CD4-positive, alpha-beta T cell (primary cell): ENCODE measurements at places on chromosomes 5 and 9. TPM values are rescaled to one million over a fixed set of nuclear protein-coding genes. Genes with fewer than 3 reads are reported as not detected.

UTP15 gene
- total RNA-seq = 52.0 TPM

PCDHGA4 gene
- 0.08 TPM for total RNA-seq

NREP gene
- total RNA-seq = 2.3 TPM

HAND1 gene
- total RNA-seq = not detected

QRFP gene
- total RNA-seq = not detected

- H3K27ac ChIP-seq = no peak overlapping the region
- H3K4me3 ChIP-seq = no peak overlapping the region
- peaks cover 19% of the 10 kb centered on the region for H3K27me3 ChIP-seq
Observed at GRCh38 chr9:137880976-137881530, 3.5 kb downstream of the CACNA1B start.

DNA sequence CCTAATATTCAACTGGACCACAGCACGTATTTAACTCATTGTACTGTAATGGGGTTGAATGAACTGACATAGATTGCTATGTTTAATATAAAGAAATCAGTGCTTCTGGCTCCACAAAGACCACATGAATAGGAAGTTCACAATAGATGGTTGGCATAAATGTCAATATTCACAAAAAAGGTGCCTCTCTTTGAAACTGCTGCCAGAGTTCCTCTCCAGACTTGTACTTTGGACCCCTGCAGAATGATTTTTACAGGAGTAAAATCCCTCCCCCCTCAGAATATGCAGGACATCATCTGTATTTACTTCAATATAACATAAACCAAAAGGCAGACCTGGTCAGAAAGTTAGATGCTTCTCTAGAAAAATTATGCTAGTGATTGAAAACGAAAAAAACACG lies 508.5 kb upstream of the DAP start:
- H3K27ac ChIP-seq = no peak overlapping the region
- DNase-seq = no peak
- no peaks in the 10 kb centered on the region for H3K36me3 ChIP-seq

GRCh38 chr5:56244627-56245026 lies 11.5 kb upstream of the ANKRD55 start:
- H3K4me3 ChIP-seq = no peak overlapping the region
- no peak for DNase-seq
- no peaks in the 10 kb centered on the region for H3K27me3 ChIP-seq
- no peak overlapping the region for H3K27ac ChIP-seq
- no peaks in the 10 kb centered on the region for H3K4me1 ChIP-seq
- no peaks in the 10 kb centered on the region for H3K36me3 ChIP-seq

GRCh38 chr5:58987193-58987592 lies 404.3 kb downstream of the RAB3C start:
- no peak for DNase-seq
- H3K4me1 ChIP-seq = no peaks in the 10 kb centered on the region
- H3K4me3 ChIP-seq = no peak overlapping the region
- no peak overlapping the region for H3K27ac ChIP-seq
- H3K36me3 ChIP-seq = peaks cover 71% of the 10 kb centered on the region
- no peaks in the 10 kb centered on the region for H3K27me3 ChIP-seq

DNA sequence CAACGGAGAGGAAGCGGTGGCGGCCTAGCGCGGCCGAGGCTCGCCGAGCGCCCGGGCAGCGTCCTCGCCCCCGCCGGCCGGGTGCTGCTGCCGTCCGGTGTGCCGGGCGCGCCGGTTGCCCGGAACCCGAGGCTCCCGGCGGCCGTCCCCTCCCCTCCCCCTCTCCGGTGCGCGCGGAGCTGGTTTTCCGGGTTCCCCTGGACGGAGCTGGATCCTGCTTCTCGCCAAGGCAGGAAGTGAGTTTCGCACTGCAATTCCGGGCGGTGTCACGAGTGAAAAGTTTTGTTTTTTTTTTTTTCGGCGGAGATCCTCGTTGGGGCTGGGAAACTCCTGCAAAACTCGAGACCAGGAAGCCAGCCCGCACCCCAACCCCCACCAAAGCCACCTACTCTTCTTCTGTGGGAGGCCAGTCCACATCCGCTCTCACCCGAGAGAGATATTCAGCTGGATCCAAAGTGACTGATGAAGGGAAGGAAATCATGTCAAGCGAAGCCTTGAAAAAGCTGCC lies at the start of gene ERBIN:
Gene ERBIN, plus strand, starts transcription at position 300 of the 508 bp plus-strand sequence. CDS start 66,144 bp downstream, outside the sequence.
- H3K27ac ChIP-seq = peak within 1 kb of the TSS; percentile 92
- H3K36me3 ChIP-seq = peaks cover 6% of the 10 kb centered on the region
- peak; percentile 68 for DNase-seq
- H3K27me3 ChIP-seq = no peaks in the 10 kb centered on the region

DNA sequence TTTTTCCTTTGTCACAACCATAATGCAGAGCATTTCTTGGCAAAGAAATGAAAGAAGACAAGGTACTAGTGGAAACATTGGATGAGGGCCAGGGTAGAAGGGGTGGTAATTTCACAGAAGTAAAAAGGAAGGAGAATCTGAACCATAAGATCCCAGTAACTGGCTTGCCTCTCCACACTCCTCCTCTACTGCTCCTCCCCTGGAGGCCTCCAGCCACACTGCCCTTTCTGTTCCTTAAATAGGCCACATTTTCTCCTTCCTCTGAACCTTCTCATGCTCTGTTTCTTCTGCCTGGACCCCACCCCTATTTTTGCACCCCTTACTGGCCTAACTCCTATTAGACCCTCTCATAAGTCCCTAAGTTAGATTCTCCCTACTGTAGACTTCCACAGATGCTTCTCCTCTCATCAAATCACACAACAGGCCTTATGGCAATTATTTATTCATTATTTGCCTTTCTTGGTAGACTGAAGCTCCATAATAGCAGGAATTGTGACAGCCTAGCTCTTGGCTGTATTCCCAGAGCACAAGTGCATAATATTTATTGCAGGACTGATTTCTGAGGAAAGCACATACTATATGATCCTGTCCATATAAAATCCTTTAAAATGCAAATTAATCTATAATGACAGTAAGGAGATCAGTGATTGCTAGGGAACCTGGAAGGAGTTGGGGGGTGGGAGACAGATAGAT lies 31.3 kb upstream of the GRIA1 start:
- H3K27ac ChIP-seq = no peak overlapping the region
- H3K4me3 ChIP-seq = no peak overlapping the region
- no peaks in the 10 kb centered on the region for H3K27me3 ChIP-seq
- no peaks in the 10 kb centered on the region for H3K4me1 ChIP-seq

DNA sequence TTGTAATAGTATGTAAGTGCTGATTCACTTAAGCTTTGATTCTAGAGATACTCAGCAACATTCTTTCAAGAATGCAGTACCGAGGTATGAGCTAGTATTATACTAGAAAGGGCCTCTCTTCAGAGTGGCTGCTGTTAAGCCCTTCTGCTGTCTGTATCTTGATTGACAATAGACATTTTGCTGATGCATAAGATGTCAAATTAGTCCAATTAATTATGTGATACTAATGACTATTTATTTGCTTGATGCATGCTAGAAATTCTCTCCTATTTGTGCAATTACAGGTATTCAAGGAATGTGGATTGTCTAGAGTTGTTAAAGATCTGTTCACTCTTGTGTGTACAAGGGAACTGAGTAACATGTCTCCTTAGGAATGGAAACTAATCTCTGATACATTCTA lies 92.3 kb upstream of the PTGER4 start:
- H3K27me3 ChIP-seq = no peaks in the 10 kb centered on the region
- H3K27ac ChIP-seq = no peak overlapping the region
- no peak for DNase-seq
- no peaks in the 10 kb centered on the region for H3K4me1 ChIP-seq
- no peak overlapping the region for H3K4me3 ChIP-seq

GRCh38 chr5:37837414-37838032 lies 2.3 kb downstream of the GDNF start:
- H3K4me3 ChIP-seq = no peak overlapping the region
- DNase-seq = no peak
- no peaks in the 10 kb centered on the region for H3K36me3 ChIP-seq
- no peak overlapping the region for H3K27ac ChIP-seq
- H3K27me3 ChIP-seq = peaks cover 93% of the 10 kb centered on the region
- peaks cover 24% of the 10 kb centered on the region for H3K4me1 ChIP-seq

GRCh38 chr5:150389531-150390266 lies 23.0 kb downstream of the CD74 start:
- H3K27me3 ChIP-seq = no peaks in the 10 kb centered on the region
- DNase-seq = no peak
- no peaks in the 10 kb centered on the region for H3K4me1 ChIP-seq
- H3K4me3 ChIP-seq = no peak overlapping the region

DNA sequence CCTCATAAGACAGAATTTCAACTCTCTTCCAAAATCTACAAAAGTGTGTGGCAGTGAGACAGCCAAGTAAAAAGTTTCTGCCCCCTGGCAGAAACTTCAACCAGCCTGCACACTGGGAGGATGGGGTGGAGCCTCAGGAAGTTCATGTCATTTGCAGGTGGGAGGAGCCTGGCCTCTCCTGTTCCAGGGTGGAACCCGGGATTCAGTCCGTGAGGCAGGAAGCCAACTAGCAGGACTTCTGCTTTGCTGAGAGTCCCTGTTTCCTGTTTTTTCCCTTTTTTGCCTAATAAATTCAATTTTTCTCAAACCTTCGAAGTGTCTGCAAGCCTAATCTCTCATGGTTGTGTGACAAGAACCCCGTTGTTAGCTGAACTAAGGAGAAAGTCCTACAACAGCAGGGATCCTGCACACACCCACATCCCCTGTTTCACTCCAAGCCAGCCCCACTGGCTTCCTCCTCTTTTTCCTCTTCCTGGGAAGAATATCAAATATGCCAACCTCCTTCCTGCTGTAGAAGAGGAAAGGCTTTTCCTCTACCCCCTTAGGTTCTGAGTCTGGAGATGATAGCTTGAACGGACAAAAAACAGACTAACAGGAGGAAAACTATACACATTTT lies 69.3 kb downstream of the ALDH7A1 start:
- no peaks in the 10 kb centered on the region for H3K36me3 ChIP-seq
- no peak overlapping the region for H3K27ac ChIP-seq
- H3K4me3 ChIP-seq = no peak overlapping the region
- no peaks in the 10 kb centered on the region for H3K27me3 ChIP-seq

DNA sequence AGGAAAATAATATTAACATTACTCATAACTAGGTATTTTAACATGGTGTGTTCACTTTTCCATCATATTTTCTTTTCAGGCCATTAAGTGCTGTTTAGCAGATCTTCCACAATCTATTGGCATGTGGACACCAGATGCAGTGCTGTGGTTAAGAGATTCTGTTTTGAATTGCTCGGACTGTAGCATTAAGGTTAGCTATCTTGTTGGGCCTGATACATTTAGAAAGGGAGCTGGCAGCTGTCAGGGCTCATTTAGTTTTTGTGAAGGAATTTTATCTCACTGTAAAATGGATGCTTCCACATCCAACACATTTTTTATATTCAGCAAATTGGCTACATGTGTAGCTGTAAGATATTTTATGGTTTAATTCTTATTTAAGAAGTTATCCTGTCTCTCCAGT lies 20.7 kb upstream of the TMOD1 start:
- no peak overlapping the region for H3K4me3 ChIP-seq
- H3K4me1 ChIP-seq = no peaks in the 10 kb centered on the region

GRCh38 chr5:151068433-151069197 lies 12.2 kb downstream of the TNIP1 start:
- peak overlapping the region; percentile 37 for H3K27ac ChIP-seq
- DNase-seq = no peak
- H3K27me3 ChIP-seq = no peaks in the 10 kb centered on the region
- no peak overlapping the region for H3K4me3 ChIP-seq

DNA sequence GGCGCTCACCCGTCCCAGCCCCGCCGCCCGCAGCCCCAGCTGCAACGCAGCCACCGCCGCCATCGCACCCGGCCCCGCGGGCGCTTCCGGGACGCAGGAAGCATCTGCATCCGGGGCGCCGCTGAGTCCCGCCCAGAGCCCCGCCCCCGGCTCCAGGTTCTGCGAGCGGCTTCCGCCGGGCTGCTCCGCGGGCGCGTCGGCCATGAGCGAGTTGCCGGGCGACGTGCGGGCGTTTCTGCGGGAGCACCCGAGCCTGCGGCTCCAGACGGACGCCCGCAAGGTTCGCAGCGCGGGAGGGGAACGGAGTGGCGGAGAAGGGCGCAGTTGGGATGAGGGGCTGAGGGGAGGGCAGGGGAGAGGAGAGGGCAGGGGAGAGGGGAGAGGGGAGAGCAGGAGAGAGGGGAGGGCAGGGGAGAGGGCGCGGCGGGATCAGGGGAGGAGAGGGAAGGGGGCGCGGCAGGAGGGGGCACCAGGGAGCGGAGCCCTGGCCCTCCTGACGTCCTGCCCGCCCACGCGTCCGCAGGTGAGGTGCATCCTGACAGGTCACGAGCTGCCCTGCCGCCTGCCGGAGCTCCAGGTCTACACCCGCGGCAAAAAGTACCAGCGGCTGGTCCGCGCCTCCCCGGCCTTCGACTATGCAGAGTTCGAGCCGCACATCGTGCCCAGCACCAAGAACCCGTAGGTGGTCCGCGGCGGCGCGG lies at the start of the genes SURF1 and SURF2:
Gene SURF1, minus strand, starts transcription at position 97 of the 701 bp plus-strand sequence. Its CDS starts 34 bp downstream, at position 63.
Gene SURF2, plus strand, starts transcription at position 160 of the 701 bp plus-strand sequence. Its CDS starts 43 bp downstream, at position 203.
- peak within 1 kb of the TSS; percentile 74 for H3K4me3 ChIP-seq
- H3K36me3 ChIP-seq = peaks cover 61% of the 10 kb centered on the region
- DNase-seq = peak; percentile 86
- peaks cover 50% of the 10 kb centered on the region for H3K4me1 ChIP-seq
- peak within 1 kb of the TSS; percentile 79 for H3K27ac ChIP-seq
- no peaks in the 10 kb centered on the region for H3K27me3 ChIP-seq

GRCh38 chr9:17871213-17871890 lies 292.5 kb downstream of the SH3GL2 start:
- H3K4me3 ChIP-seq = no peak overlapping the region
- H3K27me3 ChIP-seq = no peaks in the 10 kb centered on the region
- DNase-seq = no peak
- no peaks in the 10 kb centered on the region for H3K4me1 ChIP-seq
- no peak overlapping the region for H3K27ac ChIP-seq

DNA sequence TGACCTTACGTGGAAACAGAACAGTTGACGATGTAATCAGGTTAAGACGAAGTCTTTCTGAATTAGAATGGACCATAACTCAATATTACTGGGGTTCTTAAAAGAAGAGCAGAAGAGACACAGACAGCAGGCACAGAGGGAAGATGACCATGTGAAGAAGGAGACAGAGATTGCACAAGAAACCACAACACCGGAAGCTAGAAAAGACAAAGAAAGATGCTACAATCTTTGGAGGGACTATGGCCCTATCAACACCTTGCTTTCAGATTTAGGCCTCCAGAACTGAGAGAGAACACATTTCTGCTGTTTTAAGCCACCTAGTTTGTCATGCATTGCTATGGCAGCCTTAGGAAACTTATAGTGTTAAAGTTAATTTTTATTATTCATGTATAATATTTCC lies 27.1 kb downstream of the CDH9 start:
- no peaks in the 10 kb centered on the region for H3K36me3 ChIP-seq
- no peaks in the 10 kb centered on the region for H3K27me3 ChIP-seq
- H3K27ac ChIP-seq = no peak overlapping the region
- H3K4me1 ChIP-seq = no peaks in the 10 kb centered on the region
